Fibroblast of mammary gland (primary cell): ENCODE measurements at places on chromosomes 16 and 17.

- no peak for DNase-seq
Observed at GRCh38 chr17:49798738-49799137, 10.3 kb downstream of the KAT7 start.

DNA sequence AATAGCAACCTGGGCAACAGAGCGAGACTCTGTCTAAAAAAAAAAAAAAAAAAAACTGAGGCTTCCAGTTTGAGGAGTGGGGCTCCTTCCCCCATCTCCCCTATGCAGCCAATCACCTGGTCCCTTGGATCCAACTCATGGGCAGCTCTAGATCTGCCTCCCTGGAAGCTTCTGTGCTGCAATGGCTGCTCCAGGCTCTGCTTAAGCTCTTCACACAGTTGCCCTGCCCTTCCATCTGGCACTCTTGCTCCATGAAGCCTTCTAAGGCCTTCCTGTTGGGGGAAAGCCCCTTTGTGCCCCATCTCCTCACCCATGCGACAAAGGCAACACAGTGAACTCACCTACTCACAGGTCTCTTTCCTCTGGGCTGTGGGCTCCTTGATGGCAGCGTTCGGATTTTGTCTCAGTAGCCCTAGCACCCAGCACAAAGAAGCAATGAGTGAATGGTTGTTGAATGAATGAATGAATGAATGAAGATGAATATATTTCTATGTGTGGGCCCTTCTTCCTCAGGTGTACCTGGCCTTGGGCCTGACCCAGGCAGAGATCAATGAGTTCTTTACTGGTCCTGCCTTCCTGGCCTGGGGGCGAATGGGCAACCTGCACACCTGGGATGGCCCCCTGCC is 1.9 kb downstream of the NAGLU start:
- DNase-seq, result no peak

GRCh38 chr16:88907768-88908167 is 41.3 kb upstream of the PABPN1L start:
- DNase-seq, result peak; percentile 41

DNA sequence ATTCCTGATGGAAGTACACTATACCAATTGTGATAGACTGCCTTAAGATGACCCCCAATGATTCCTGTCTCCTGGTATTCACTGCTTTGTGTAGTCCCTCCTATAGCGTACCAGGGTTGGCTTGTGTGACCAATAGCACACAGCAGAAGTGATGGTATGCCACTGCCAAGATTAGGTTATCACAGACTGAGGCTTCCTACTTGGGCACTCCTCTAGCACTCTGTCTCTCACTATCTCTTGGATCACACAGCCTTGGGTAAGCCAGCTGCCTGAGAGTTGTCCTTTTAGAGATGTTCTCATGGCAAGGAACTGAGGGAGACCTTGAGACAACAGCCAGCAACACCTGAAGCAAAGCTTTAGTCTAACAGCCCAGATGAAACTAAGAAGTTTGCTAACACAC is 12.7 kb upstream of the AMFR start:
- DNase-seq, result no peak
